CD14-positive monocyte (primary cell): ENCODE measurements at places on chromosomes 6 and 20. TPM values are rescaled to one million over a fixed set of nuclear protein-coding genes. Genes with fewer than 3 reads are reported as not detected.

The RALY gene
- 154 TPM for polyA plus RNA-seq

The MCM3 gene
- polyA plus RNA-seq, result 6.7 and 10.7 TPM in 2 replicates

The LHFPL5 gene
- polyA plus RNA-seq, result not detected in 2 replicates

DNA sequence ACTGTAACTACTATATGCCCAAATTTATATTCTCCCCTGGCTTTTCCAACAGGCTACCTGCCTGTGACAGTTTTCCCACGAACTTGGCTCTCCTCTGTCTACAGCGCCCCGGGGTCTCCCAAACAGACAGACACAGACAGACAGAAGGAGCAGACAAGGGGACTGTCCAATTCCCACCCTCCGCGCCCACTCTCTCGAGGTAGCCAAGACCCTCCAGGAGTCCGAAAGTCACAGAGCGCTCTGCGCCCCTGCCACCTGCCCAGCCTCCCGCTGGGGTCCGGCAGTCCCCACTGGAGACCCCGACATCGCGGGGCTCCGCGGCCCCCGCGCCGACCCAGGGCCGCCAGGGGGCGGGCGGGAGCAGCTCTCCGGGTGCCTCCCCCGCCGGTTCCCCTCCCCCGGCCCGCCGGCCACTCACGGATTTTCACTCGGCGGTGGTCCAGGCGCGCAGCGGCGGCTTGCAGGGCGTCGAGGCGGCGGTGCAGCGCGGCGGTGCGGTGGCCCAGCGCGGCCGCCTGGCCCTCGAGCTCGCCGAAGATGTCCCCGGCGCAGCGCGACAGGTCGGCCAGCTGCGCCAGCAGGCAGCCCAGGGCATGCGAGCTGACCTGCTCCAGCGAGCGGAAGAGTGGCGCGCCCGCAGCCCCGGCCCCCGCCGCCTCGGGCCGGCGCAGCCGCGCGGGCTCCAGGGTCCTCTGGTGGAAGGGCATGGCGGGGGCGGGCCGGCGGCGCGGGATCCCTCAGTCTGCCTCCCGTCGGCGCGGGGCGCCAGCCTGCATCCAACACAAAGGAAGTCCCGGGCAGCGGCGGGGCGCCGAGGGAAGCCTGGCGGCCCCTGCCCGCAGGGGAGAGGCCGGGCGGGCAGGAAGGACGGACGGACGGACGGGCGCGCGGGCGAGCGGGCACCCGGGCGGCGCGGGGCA, 81.3 kb upstream of the CCDC28A start:
- DNase-seq, result peak; percentile 53

GRCh38 chr20:48875914-48876240, 45.6 kb upstream of the ARFGEF2 start:
- DNase-seq, result peak; percentile 64

DNA sequence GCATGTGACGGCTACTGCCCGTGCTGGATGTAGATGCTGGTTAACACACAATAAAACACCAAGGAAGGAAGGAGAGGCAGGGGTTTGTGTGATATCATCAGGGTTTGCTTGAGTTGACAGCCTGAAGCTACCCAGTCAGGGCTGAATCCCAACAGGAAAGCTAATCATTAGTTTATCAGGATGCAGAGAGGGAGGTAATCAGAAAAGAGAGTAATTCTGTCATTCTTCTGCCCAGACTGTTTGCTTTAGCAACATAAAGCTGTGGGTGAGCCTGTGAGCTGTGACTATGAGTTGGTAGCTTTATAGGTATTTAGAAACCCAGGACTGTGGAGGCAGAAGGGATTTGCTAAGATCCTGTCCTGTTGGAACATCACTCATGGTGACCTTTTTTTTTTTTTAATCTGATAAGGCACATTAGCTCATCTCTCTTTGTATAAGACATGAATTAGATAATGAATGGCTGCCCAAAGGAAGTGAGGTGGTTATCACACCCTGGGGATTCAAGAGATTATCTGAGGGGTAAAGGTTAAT, 79.3 kb downstream of the CAP2 start:
- no peak for DNase-seq

GRCh38 chr6:139841794-139842215, 467.4 kb upstream of the CITED2 start:
- DNase-seq, result peak; percentile 68

DNA sequence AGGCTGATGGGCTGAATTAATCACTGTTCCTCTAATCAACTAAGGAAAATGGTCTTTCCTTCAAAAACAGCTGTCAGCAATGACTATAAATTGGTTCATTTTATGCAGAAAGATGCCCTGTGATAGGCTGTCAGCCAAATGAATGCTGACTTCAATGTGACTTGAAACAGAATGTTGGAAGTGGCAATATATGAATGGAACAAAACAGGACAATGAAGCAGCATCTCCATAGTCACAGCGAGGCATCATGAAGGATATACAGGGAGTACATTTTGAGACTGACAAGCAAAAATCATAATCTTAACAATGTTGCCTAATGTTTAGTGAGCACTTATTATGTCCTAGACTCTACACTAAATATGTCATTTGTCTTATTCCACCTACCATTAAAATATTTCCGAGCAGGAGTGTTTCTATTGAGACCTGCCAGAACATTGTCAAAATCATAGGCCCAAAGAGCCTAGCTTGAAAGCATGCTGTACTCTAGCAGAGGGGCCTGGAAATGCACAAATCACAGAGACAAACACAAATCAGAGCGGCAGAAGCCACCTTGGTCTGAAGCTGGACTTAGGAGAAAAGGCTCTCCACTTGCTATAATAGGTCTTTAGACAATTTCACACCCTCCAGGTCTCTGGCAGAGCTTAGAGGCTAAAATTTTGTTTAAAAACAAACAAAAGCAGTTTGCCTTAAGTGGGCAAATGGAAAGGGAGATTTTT, 63.3 kb downstream of the FAM50B start:
- DNase-seq, result no peak

DNA sequence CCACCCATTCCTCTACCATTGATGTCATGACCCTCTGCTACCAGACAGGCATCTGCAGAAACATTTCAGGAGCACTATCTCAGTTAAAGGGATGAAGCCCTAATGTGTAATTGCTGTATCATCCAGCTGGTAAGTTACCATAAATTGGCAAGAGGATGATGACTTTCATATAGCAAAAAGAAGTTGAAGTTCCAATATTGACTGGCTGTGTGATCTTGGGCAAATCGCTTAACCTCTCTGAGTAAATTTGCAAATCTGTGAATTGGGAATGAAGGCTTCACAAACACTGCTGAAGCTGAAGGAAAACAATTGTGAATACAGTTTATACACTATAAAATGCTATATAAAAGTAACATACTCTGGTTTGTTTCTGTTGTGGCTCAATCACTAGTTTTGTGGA, 89.5 kb upstream of the PHACTR1 start:
- DNase-seq, result no peak

DNA sequence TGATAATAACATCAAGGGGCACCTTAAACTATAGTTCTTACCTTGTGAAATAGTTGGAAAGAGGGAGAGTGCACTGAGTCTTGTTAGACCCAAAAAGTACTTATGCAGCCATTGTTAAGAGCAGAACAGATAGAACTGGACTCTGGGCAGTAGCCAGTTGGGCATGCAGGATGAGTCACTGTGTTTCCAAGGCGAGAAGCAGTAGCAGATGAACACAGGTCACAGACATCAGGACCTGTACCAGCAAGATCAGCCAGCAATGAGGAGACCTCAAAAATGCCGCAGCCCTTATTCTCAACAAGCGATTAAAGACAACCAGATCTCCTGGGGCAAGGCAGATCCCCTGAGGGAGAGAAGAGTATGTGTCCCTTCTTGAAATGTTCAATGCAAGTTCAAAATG, 79.0 kb downstream of the SAMD3 start:
- no peak for DNase-seq

DNA sequence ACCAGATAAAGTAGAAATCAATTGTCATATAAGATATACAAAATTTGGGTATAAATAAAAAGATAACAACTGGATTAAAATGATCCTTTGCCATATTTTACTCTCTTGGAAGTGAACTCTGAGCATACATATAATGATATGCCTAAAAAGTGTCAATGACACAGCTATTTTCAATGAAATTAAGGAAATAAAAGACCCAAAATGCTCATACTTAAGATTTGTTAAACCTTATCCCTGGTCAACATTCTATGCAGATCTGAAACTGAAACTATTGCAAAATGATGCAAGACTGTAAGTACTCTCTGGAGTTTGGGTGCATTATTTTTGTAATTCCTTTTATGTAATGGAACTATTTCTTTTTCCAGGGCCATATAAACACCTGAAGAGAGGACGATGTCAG, 119.0 kb upstream of the SGK1 start:
- peak; percentile 72 for DNase-seq

DNA sequence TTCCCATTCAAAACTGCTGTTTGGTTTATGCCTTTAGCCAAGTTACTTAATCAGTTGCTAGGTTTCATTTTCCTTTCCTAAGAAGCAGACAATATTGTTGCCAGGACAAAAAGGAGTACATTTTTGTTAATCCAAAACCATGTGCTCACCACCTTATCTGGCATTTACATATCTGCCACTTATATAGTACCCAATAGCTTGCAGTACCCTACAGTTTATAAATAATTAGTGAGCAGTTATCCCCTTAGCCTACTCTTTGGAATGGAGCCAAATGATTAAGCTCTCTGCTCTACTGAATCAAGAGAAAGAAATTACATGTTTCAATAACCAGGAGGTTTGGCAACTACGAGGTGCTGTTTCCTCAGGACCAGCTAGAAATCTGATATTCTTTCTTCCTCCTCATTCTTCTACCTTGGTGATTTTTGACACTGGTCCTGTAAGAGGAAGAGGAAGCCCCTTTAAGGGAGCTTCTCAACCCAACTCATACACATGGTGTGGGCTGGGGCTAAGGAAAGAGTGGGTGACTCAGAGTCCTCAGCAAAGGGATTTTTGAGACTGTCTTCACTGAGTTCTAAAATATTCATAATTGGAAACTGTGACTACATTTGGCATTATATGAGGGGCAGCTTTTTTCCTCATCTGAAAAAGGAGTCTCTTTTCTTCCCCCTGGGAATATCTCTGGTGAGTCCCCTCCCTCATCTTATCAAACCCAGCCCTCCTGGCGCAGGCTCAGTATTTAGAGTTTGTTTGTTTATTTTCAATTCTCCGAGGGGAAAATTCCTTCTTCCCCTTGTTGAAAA, 1.5 kb downstream of the ZNFX1 start:
- DNase-seq, result peak; percentile 74
